ENCODE measurements at places on chromosomes 7 and 10.

GRCh38 chr10:87585565-87586514, 73.8 kb upstream of the PAPSS2 start:
- H3K27me3 ChIP-seq, result no peaks in the 10 kb centered on the region
- no peak overlapping the region for H3K27ac ChIP-seq
- no peaks in the 10 kb centered on the region for H3K36me3 ChIP-seq
- no peaks in the 10 kb centered on the region for H3K4me1 ChIP-seq
- no peak for DNase-seq
- no peak overlapping the region for H3K4me3 ChIP-seq

- peaks cover 2% of the 10 kb centered on the region for H3K4me1 ChIP-seq
- H3K36me3 ChIP-seq, result no peaks in the 10 kb centered on the region
- H3K27me3 ChIP-seq, result no peaks in the 10 kb centered on the region
- DNase-seq, result no peak
- no peak overlapping the region for H3K27ac ChIP-seq
These were observed 4.4 kb downstream of the PSPH start for GRCh38 chr7:56046721-56047445.

DNA sequence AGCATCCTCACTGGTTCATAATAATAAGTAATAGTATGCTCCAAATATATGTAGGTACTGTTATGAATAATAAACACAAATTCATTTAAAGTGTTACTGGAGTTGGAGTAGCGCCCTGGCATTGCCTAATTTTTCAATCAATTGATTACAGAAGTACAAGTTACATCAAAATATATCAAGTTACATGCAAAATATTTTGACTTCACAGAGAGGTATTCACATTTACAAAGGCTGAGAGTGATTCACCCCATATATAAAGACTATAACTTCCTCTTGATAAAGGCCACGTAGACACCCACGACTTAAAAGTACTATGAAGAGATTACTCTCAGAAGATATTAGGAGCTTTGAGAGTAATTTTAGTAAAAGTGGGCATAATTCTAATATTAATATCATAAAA, 13.6 kb upstream of the COL17A1 start:
- H3K4me3 ChIP-seq, result no peak overlapping the region
- H3K27me3 ChIP-seq, result no peaks in the 10 kb centered on the region

DNA sequence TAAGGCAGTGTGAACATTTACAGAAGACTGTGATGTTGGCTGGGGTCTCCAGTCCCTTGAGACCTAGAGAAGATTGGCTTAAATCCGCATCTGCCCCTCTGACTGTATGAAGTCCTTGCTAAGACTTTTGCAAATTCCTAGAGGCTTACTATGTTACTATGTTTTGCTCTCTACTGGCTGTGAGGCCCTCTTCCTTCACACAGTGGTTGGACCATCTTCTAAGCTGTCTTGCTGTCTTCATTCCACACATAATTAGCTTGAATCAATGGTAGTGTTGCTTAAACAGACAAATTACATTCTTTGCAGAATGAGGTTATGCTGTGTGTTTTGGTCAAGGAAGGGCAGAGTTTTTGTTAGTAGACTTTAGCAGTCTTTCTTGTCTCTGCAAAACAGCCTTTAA, 658.0 kb downstream of the TYW1 start:
- H3K27ac ChIP-seq, result no peak overlapping the region
- no peaks in the 10 kb centered on the region for H3K4me1 ChIP-seq
- no peak for DNase-seq
- no peaks in the 10 kb centered on the region for H3K36me3 ChIP-seq
- no peaks in the 10 kb centered on the region for H3K27me3 ChIP-seq

GRCh38 chr10:65786279-65786678, 1139.6 kb upstream of the LRRTM3 start:
- H3K4me3 ChIP-seq, result no peak overlapping the region
- H3K27me3 ChIP-seq, result no peaks in the 10 kb centered on the region
- H3K36me3 ChIP-seq, result no peaks in the 10 kb centered on the region
- no peak for DNase-seq
- no peak overlapping the region for H3K27ac ChIP-seq

DNA sequence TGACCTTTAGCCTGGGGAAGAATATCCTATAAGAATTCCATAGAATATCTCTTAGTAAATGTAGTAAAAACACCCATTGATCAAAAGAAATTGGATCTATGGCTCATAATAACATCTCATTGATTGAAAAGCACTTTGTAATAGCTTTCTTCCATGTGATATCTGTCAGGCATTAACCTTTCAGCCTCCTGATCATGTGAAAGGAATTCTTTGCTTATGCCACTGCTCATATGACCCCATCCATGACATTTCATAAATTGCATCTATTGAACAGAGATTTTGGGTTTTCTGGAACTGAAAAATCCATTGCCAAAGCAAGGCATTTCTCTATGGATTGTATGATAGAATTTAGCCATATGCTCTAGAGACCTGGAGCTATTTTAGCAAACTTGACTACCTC, 519.3 kb upstream of the PFKP start:
- H3K36me3 ChIP-seq, result no peaks in the 10 kb centered on the region
- H3K27me3 ChIP-seq, result no peaks in the 10 kb centered on the region

DNA sequence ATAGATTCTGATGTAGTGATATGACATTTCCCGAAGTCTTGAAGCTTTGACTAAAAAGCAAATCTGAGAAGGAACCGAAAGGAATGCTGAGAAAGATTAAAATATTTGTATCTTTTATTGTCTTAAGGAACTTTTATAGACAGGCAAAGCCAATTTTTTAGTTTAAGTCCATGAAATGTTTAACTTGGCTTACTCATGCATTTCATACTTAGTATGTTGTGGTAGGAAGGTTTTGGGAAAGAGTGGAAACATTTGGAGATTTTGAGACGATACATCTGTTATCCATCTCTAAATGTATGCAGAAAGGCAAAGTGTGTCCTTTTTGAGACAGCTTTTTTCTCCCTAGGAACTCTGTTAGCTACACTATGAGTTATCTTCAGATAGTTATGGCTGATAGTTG, 10.1 kb downstream of the TBC1D12 start:
- no peaks in the 10 kb centered on the region for H3K27me3 ChIP-seq
- H3K4me3 ChIP-seq, result no peak overlapping the region
- no peaks in the 10 kb centered on the region for H3K36me3 ChIP-seq

- peaks cover 2% of the 10 kb centered on the region for H3K4me1 ChIP-seq
- H3K36me3 ChIP-seq, result no peaks in the 10 kb centered on the region
- H3K4me3 ChIP-seq, result no peak overlapping the region
- no peaks in the 10 kb centered on the region for H3K27me3 ChIP-seq
- DNase-seq, result no peak
These were observed 80.7 kb downstream of the CUX1 start for GRCh38 chr7:101898106-101898505.

- H3K27me3 ChIP-seq, result no peaks in the 10 kb centered on the region
- H3K36me3 ChIP-seq, result no peaks in the 10 kb centered on the region
- H3K27ac ChIP-seq, result no peak overlapping the region
- no peak overlapping the region for H3K4me3 ChIP-seq
- DNase-seq, result no peak
- H3K4me1 ChIP-seq, result no peaks in the 10 kb centered on the region
These were observed 137.3 kb upstream of the CCDC6 start for GRCh38 chr10:60043561-60044241.

GRCh38 chr7:73888959-73889358, 28.0 kb downstream of the TMEM270 start:
- H3K27me3 ChIP-seq, result no peaks in the 10 kb centered on the region
- no peaks in the 10 kb centered on the region for H3K36me3 ChIP-seq
- H3K4me3 ChIP-seq, result no peak overlapping the region
- peak; percentile 85 for DNase-seq
- no peak overlapping the region for H3K27ac ChIP-seq
